ENCODE measurements at places on chromosomes 12 and 14.

DNA sequence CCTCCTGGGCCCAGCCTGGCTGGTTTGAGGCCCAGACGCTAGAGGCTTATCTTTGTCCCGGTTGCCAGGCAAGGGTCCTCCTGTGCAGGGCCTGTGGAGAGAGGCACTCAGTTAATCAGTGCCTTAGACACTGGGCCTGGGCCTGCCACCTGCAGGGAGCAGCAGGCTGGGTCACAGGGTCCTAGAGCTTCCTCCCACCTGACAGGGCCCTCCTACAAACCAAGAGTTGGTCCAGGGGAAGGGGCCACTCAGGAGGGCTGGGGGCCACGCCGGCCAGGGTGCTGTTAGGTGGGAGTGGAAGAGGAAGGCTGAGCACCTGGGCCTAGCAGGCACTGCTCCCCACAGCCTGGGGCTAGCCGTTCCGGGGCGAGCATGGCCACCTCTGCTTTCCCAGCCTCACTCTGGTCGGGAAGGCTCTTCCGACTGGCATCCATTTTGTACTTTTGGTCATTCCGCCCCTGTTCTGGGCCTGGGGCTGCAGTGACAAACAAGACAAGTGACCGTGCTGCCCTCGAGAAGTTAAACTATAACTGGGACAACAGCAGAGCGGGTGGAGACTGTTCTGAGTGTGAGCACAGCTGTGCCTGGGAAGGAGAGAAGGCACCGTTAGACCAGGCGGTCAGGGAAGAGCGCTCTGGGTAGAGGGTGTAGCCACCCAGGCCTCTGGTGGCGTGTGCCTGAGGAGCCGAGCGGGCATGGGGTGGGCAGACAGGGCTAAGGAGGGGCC is 27.2 kb downstream of the FBRSL1 start:
- no peak for DNase-seq

DNA sequence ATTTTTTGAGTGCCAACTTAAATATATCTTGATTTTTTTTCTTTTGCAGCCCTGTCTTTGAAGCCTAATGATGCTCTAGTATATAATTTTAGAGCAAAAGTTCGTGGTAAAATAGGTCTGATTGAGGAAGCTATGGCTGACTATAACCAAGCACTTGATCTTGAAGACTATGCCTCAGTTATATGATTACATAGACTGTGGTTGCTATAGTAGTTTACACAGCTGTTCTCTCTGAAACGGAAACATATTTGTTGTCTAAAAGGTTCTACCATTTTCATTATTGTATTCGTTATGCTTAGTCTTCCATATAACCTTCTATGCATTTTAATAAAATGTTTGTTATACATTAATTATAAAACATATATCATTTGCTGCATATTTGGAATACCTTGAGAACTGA is 246.7 kb downstream of the TTC6 start:
- no peak for DNase-seq

DNA sequence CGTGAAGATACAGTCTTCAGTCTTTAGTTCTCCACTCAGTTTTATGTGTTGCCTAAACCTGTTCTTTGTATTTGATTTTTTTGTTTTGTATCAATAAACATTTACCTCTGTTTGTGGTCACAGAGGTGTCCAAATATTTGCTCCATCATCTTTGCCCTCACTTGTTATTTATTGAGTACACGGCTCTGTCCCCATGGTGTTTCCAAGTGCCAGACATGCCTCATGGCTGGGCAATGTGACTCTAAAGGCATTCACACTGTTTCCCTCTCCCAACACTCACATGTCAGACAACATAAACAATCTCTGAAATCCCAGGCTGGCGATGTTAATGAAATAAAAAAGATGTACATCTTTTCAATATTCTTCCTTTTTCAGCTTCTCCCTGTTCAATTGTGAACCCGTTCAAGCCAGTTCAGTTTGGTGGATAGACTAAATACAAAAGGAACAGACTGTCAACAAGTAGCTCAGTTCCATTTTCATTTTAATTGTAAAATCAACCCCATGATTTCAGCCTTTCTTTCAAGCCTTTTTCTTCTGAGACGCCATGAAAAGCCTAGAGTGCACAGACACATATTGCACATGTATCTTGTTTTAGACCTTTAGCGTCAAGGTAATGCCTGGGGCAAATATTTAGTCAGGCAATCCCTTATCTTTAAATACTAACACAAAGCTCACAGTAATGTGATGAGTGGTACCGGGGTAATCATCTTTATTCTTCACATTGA is 680.7 kb downstream of the GALC start:
- DNase-seq = no peak

GRCh38 chr12:115129727-115130126 is 445.8 kb upstream of the TBX3 start:
- DNase-seq = no peak

DNA sequence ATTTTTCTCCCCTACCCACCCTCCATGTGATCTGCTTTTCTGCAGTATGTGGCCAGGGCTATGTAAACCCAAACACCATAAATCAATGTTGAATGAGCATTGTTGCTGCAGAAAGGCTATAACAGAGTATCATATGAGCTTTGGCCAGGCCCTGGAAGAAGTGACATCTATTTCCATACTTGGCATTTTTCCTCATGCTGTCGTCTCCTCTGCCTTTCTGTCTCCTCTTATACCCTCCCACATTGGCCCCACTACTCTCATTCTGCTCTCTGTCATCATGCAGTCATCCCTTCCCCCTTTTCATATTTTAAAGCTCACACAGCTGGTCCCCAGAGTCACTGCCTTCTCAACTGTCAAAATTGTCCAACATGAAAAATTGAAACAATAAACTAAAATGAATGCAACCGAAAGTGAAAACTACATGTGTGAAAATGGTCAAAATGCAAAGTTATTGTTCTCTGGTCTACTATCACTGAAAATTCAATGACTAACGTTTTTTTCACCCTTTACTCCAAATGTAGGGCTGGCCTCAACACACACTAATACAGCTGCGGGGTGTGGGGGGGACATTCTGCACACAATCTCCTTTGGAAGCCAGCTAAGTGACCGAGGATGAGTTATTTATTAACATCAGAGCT is 290.7 kb upstream of the TMPO start:
- no peak for DNase-seq

DNA sequence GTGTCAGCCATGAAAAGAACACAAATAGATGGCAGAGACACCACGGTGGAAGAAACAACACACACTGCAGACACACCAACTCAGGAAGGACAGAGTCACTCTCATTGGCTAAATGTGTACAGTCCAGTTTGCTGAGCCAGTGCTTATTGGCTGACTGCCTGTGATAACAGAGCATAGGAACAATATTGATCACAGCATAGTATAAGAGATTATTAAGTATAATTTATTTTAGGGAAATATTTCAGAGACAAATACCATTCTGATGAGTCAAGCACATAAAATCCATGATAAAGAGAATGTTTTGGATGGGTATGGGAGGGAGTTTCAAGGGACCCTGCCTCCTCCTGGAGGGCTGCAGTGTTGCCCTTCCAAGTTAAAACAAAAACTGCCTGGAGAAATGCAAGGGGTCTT is 50.9 kb downstream of the BTG1 start:
- no peak for DNase-seq

GRCh38 chr12:109134186-109134917 is 18.0 kb downstream of the ACACB start:
- DNase-seq = no peak

DNA sequence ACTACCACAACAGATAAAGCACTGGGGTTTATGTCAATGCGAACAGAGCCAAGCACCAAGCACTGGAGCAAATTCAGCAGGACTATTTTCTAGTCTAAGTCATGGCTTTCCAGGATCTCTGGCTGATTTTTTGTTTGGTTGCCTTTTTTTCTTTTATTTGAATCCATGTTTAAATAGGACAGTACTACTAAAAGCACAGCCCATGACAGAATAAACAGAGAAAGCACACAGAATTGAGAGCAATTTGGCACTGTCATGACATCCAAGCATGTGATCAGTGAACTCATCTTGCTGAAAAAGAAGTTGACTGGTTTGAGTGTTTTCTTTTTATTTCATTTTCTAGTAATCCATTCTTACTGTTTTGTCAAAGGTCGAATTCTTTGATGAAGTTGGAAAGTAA is 23.1 kb upstream of the RERG start:
- DNase-seq = no peak

- no peak for DNase-seq
These were observed at the start of gene NUDT14 for GRCh38 chr14:105180592-105181548. Gene NUDT14, minus strand, starts transcription at chr14:105181312. Its CDS starts 103 bp downstream, at chr14:105181209.
